ENCODE measurements at places on chromosomes 6 and 20.

DNA sequence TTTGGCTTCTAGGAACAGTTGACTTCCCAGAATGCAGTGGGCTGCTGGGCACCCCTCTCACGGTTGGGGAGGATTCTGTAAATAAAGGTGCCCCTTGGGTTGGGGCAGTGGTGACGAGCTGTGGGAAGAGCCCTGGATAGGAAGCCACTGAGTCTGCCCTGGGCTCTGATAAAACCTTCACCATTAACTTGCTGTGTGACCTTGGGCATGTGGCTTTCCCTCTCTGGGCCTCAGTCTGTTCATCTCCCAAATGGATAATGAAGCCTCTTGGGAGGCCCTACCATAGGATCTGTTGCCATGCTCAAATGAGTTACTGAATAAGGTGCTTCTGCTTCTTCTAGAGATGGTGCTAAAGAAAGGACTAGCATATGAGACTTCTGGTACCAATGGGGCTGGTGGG, 3.7 kb downstream of the CRIP3 start:
- H3K4me3 ChIP-seq: no peak overlapping the region
- H3K27ac ChIP-seq: no peak overlapping the region
- DNase-seq: no peak
- no peaks in the 10 kb centered on the region for H3K36me3 ChIP-seq
- H3K4me1 ChIP-seq: peaks cover 17% of the 10 kb centered on the region

DNA sequence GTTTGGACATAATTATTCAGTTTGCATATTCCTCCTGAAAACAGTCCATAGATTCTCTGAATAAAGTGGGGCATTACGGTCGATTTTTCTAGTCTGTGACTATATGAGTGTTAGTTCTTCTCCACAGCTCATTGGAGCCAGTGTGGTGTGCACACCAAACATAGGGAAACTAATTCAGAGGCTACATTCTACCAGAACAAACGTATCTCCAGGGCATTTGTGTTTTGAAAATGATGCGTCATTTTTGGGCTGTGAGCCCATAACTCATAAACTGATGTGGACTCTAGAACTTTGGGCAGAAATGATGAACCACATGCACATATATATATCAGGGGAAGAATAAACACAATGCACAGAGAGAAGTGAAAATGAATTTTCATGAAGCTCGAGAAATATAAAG, 41.8 kb downstream of the C6orf58 start:
- H3K36me3 ChIP-seq: no peaks in the 10 kb centered on the region
- H3K4me1 ChIP-seq: no peaks in the 10 kb centered on the region
- no peaks in the 10 kb centered on the region for H3K27me3 ChIP-seq
- H3K4me3 ChIP-seq: no peak overlapping the region

- H3K4me3 ChIP-seq: no peak overlapping the region
- DNase-seq: no peak
- no peaks in the 10 kb centered on the region for H3K36me3 ChIP-seq
- no peaks in the 10 kb centered on the region for H3K27me3 ChIP-seq
- H3K27ac ChIP-seq: no peak overlapping the region
- H3K4me1 ChIP-seq: peaks cover 11% of the 10 kb centered on the region
Observed at GRCh38 chr6:146767632-146768031, 168.9 kb downstream of the ADGB start.

GRCh38 chr6:150008588-150008987, 16.7 kb downstream of the RAET1L start:
- DNase-seq: no peak
- no peaks in the 10 kb centered on the region for H3K36me3 ChIP-seq
- peaks cover 5% of the 10 kb centered on the region for H3K4me1 ChIP-seq
- peaks cover 12% of the 10 kb centered on the region for H3K27me3 ChIP-seq
- no peak overlapping the region for H3K4me3 ChIP-seq
- no peak overlapping the region for H3K27ac ChIP-seq

DNA sequence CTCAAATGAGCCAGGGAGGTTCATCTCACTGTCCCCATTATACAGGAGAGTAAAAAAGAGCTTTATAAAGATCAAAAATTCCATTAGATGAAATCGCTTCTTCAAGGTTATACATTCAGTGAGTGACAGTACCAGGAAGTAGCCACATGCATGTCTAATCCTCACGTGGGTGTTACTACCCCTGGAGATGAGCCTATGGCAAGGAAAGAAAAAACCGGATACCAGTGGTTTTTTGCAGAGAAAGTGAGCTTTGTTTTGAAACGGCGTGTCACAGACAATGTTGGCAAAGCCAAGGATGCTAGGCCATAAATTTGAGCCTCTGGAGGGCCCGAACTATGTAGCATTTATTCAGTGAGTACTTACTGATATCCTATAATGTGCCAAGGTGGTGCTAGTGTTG, 215.0 kb upstream of the RIN2 start:
- peaks cover 10% of the 10 kb centered on the region for H3K4me1 ChIP-seq
- no peak overlapping the region for H3K27ac ChIP-seq
- no peaks in the 10 kb centered on the region for H3K36me3 ChIP-seq
- no peaks in the 10 kb centered on the region for H3K27me3 ChIP-seq

DNA sequence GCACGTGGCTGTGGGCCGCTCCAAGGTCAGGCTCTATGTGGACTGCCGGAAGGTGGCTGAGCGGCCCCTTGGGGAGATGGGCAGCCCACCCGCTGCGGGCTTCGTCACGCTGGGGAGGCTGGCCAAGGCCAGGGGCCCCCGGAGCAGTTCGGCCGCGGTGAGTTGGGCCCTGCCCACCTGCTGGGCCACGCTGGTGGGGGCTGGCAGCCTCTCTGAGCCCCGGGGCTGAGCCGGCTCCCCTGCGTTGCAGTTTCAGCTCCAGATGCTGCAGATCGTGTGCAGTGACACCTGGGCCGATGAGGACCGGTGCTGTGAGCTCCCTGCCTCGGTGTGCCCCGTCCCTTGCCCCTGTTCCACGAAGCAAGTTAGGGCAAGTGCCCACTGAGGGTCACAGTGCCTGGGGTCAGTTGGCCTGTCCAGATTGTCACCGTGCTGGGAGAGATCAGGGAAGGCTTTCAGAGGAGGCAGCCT, 27.1 kb downstream of the COL20A1 start:
- no peaks in the 10 kb centered on the region for H3K27me3 ChIP-seq
- no peak overlapping the region for H3K4me3 ChIP-seq
- H3K4me1 ChIP-seq: peaks cover under 1% of the 10 kb centered on the region
- no peak overlapping the region for H3K27ac ChIP-seq
- H3K36me3 ChIP-seq: no peaks in the 10 kb centered on the region
- no peak for DNase-seq

DNA sequence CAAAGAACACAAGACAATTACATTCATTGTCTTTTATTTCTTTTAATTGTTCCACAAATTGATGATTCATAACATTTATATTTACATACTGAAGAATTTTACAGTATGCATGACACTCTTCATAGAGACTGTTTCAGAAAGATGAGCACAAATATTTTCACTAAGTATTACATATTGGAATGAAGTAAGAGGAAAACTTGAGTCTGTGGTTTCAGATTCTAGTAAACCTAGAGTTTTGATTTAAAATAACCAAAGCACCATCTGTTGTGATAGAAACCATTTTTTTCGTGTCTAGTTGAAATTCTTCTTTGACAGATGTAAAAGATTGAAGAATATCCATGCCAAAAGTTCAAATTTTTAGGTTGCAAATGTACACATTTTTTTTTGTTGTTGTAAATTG, 32.1 kb upstream of the OPN5 start:
- no peak for DNase-seq
- no peaks in the 10 kb centered on the region for H3K4me1 ChIP-seq
- H3K27me3 ChIP-seq: peaks cover 4% of the 10 kb centered on the region
- H3K27ac ChIP-seq: no peak overlapping the region

All from T-cell (primary cell).